ENCODE measurements at places on chromosomes 2 and 18.

- DNase-seq, result no peak
These were observed 170.5 kb upstream of the ALKAL2 start for GRCh38 chr2:458425-458815.

GRCh38 chr2:203586206-203586605 lies 51.1 kb upstream of the RAPH1 start:
- no peak for DNase-seq

DNA sequence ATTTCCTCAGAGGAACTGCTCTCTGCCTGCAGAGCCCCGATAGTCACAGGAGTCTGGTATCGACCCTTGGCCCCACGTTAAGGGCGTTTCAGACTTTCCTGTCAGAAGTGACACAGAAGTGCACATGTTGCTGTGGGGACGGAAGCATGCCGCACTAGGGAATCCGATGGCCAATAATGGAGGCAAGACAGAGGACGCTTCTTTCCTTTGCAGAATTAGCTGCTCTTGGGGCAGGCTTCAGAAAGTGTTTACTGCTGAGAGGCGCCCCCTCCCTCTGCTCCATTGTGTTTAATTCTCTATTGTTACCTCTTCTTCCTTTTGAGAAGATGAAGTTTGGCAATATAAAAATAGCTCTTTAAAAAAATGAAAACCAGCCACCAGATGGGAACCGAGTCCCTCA lies 118.6 kb upstream of the EML6 start:
- DNase-seq, result no peak

- DNase-seq, result no peak
These were observed 236.8 kb downstream of the NCKAP5 start for GRCh38 chr2:133331436-133331835.

GRCh38 chr2:110745048-110745447 lies 12.7 kb downstream of the ACOXL start:
- DNase-seq, result no peak

Data from GOT3 (cell line).